ENCODE measurements at places on chromosomes 4 and X. TPM values are rescaled to one million over a fixed set of nuclear protein-coding genes. Genes with fewer than 3 reads are reported as not detected.

Gene SYTL5
- 7.3 TPM for total RNA-seq

Gene TEC
- 2.1 TPM for total RNA-seq

Gene STAP1
- not detected for total RNA-seq

Gene DAPP1
- total RNA-seq = 2.3 TPM

Gene FOXR2
- total RNA-seq = not detected

Gene ADRA2C
- total RNA-seq = 6.7 TPM

Gene ANXA10
- not detected for total RNA-seq

Gene ZNF157
- 0.26 TPM for total RNA-seq

Gene TBC1D8B
- total RNA-seq = 14.5 TPM

Gene SOWAHD
- 2.6 TPM for total RNA-seq

Gene MAP3K15
- total RNA-seq = 0.33 TPM

Gene DSPP
- total RNA-seq = not detected

Gene TLR2
- 15.8 TPM for total RNA-seq

Gene IL1RAPL1
- total RNA-seq = not detected

Gene UTP14A
- total RNA-seq = 13.8 TPM

Gene FAM47A
- not detected for total RNA-seq

Gene IRF2
- total RNA-seq = 14.5 TPM

Gene VCX
- not detected for total RNA-seq

Gene CPLX1
- total RNA-seq = 0.52 TPM

Gene SHROOM2
- total RNA-seq = 9.9 TPM

Gene GPR82
- total RNA-seq = 0.52 TPM

Gene SH3BGRL
- 36.3 TPM for total RNA-seq

Gene CPE
- 108 TPM for total RNA-seq

Gene IL2
- total RNA-seq = not detected

Gene TEX11
- 0.26 TPM for total RNA-seq

Gene NDNF
- total RNA-seq = 0.52 TPM

Gene ALB
- total RNA-seq = 391 TPM

Gene POLN
- total RNA-seq = 4.9 TPM

Gene CYLC1
- total RNA-seq = not detected

Gene CT55
- total RNA-seq = not detected

Gene TSPAN7
- 8.6 TPM for total RNA-seq
